ENCODE measurements at places on chromosomes 1 and 21.
A peak's percentile ranks its signal among the peaks of the same experiment; 100 is the strongest.

GRCh38 chr1:109895720-109896504 is 14.7 kb upstream of the CSF1 start:
- DNase-seq = no peak

DNA sequence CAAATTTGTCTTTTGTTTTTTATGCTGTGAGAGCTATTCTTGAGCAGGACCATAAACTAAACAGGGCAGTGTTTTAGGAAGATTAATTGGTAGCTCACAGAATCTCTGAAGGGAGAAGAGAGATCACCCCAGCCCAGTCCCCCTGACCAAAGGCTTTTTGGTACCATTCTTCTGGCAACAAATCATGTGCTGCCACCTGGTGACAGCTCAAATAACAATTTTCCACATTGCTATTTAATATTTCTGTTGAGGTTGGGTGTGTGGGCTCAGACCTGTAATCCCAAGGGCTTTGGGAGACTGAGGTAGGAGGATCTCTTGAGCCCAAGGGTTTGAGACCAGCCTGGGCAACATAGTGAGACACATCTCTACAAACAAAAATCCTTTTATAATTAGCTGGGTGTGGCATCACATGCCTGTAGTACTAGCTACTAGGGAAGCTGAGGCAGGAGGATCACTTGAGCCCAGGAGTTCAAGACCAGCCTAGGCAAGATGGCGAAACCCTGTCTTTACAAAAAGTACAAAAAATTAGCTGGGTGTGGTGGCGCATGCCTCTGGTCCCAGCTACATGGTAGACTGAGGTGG is 2.2 kb upstream of the TESK2 start:
- no peak for DNase-seq

DNA sequence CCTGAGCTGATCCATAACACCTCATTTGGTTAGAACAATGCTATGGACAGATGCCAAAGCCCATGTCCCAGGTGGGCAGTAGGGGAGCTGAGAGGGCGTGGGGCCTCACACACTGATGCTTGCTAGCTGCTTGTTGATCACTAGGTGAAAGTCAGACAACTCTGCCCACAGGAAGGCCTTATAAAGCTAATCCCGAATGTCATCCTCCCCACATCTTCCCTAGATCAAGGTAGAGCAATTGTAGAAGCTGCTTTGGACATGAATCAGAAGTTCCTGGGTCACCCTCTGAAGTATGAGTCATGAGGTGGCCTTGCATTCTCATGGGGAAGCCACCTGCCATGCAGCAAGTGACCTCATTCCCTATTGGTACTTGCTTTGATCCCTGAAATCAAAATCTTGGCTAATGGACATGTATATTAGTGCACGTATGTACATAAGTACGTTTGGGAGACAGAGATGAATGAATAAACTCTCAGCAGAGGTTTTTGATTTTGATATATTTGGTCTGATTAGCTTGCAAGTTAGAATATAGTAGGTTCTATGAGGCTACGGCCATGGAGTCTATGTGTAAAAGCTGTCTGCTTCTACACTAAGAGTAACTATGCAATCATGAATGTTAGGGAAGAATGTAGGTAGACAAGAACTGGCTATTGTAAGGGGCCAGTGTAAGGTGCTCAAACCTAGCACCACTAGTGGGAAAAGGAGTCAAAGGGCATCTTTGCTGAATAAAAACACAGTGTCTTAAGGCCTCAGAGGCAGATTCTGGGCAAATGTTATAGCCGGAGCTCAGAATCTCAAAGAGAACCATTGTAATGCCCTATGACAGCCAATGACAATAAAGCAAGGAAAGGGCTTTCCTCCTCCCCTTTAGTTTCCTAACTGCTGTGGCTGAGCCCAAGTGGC is 52.6 kb downstream of the ABCA4 start:
- no peak for DNase-seq

GRCh38 chr1:64043288-64043687 is 160.1 kb upstream of the UBE2U start:
- DNase-seq = no peak

- no peak for DNase-seq
Measured at GRCh38 chr1:118154220-118154619, 30.8 kb downstream of the SPAG17 start.

GRCh38 chr1:34140011-34140676 is 24.9 kb downstream of the CSMD2 start:
- no peak for DNase-seq

- DNase-seq = no peak
Measured at GRCh38 chr1:99877568-99877967, 27.4 kb downstream of the AGL start.

GRCh38 chr1:30750731-30751291 is 6.8 kb downstream of the LAPTM5 start:
- DNase-seq = no peak

DNA sequence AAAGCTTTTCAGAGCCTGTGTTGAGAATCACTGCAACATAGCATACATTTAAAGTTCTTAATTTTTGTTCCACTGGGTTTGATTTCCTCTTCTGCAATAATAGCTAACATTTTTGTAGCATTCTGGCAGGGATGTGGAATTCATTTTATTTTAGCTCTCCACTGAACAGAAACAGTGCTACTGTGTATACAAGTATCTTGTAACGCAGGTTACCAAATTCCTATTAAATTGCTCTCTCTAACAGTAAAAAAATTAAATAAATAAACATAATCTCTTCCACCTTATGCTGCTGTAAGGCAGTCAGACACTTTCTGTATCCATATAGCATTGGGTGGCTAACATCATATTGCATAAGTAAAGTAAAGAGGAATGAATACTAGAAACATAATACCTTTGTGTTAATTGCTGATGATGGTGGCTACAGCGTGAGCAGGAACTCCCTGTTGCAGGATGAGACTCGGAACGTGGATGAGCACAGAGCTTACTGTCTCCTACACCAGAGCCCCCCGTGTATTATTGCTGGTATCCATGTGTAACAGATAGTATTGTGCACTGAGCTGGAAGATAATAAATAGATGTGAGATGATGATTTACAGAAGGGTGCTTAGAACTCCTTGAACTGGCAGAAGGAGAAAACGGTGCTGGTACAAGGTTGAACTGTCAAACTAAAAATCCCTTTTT is 276.9 kb upstream of the SNX7 start:
- no peak for DNase-seq

GRCh38 chr21:46269466-46269865 is 15.9 kb downstream of the MCM3AP start:
- no peak for DNase-seq

- DNase-seq = no peak
Measured at GRCh38 chr1:241902391-241903065, 54.5 kb downstream of the EXO1 start.

DNA sequence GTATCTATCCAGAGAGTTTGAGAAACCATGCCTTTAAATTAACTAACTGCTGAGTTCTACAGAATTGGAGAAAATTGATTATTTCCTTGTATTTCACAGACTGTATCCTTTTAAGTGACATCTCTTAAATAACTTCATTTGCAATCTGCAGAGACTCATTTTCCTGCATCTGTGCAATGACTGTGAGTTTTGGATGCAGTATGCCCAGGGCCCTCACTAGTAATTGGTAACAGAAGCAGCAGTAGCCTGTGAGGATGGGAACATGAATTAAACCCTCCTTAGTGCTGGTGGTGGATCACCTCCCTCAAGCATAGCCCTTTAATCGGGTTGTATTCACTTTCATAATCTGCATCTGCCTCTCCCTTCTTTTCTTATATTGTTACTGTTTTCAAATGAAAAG is 21.7 kb upstream of the SH3D21 start:
- no peak for DNase-seq

DNA sequence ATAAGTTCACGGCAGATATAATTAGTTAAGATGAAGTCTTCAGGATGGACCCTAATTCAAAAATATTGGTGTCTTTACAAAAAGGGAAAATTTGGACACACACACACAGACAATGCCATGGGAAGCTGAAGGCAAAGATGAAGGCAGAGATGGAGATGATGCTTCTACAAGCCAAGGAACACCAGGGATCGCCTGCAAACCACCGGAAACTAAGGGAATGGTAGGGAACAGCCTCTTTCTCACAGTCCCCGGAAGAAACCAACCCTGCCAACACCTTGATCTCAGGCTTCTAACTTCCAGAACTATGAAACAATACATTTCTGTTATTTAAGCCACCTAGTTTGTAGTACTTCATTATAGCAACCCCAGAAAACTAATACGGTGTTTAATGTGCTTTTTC is 15.1 kb upstream of the SERTAD4 start:
- DNase-seq = no peak

- DNase-seq = no peak
Measured at GRCh38 chr1:185401019-185401418, 84.0 kb upstream of the IVNS1ABP start.

DNA sequence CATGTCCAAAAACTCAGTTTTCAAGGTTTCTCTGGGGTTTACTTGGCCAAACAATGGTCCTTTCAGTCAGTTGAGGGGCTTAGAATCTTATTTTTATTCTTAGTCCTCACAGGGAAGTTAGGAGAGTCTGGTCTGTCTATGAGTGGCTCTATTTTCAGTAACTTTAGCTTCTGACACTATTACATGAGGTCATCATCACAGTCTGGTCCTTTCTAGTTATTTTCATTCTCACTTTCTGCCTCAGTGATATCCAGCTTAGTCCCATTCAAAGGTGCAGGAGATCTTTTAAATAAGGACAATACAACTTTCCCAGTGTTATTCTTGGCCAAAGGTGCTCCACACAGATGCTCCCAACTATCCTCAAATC is 30.0 kb upstream of the FGGY start:
- no peak for DNase-seq

- peak; percentile 5 for DNase-seq
Measured at GRCh38 chr1:119743776-119744597, 24.7 kb downstream of the HMGCS2 start.

- DNase-seq = no peak
Measured at GRCh38 chr1:54887665-54888071, 673 bp upstream of the DHCR24 start.

DNA sequence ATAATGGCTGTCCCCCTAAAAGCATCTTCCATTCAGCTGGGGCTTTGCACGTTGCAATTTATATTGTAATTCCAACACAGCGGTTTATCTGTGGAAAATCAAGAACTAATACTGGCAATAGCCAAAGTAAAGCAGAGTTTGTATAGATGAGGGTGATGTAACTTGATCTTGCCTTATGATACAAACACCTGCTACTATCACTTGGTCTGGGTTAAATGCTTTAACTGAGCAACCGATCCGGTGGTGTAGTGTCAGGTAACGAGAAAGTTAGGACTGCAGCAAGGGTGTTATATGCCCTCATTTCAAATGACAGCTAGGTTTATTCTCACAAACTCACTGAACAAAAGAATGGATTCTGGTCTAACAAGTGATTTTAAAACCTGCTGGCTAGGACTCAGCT is 47.3 kb upstream of the PLPPR4 start:
- no peak for DNase-seq

GRCh38 chr1:236389253-236389652 is 4.8 kb upstream of the EDARADD start:
- no peak for DNase-seq

- no peak for DNase-seq
Measured at GRCh38 chr1:193062698-193063463, 3.5 kb downstream of the RO60 start.

- DNase-seq = no peak
Measured at GRCh38 chr1:22850681-22851080, 122.0 kb downstream of the LACTBL1 start.

DNA sequence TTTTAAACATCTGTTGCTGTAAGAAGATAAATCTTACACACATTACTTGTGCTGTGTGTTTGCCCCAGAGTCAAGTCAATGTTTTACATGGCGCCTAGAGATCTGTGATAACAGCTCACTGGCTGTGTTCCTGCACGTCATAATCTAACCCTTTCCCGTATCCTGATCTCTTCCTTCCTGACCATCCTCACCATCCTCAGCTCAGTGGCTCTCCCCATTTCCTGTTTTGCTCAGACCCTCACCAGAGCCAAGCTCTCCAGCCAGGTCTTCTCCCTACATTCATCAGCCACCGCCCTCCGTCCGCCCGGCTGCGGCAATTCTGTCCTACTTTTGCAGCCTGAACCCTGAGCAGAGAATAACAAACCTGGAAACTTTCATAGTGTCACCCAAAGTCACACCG is 824.7 kb downstream of the USP25 start:
- no peak for DNase-seq

GRCh38 chr21:26140164-26140579 is 30.4 kb downstream of the APP start:
- DNase-seq = no peak

- peak; percentile 29 for DNase-seq
Measured at GRCh38 chr1:41416552-41417334, 55.5 kb downstream of the FOXO6 start.

GRCh38 chr1:184027826-184028695 is 9.5 kb downstream of the COLGALT2 start:
- DNase-seq = no peak
